NCI-H1092 treated with DMSO at 0.1 percent for 48 hours (cell line): ENCODE measurements at places on chromosomes 6 and 20.

GRCh38 chr6:6455272-6455671, 133.2 kb upstream of the LY86 start:
- no peak for DNase-seq

- DNase-seq = no peak
Observed at GRCh38 chr20:1154691-1155090, 30.1 kb downstream of the TMEM74B start.

- DNase-seq = no peak
Observed at GRCh38 chr20:41030061-41030460, 1.4 kb downstream of the TOP1 start.

DNA sequence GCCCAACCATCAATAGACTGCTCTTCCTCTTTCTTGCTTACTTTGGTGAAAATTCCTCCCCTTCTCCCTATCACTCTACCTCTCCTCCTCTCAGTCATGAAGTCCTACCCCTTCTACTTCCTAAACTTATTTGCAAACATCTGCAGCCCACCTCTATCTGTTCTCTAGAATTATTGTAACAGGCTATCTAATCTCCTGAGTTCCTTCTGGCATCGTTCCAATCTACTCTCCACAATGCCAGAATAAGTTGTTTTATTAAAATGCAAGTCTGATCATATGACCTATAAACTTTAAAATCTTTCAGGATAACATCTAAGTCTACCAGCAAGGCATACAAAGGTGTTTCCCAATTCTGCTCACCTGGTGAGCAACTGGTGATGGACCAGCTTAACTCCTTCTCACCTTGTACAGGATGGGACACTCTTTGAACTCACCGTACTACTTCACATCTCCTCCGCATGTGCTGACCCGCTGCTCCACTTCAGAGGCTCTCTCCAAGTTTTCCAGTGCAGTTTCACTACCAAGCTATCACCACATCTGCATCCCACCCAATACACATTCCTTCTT, 7.9 kb downstream of the CD164 start:
- DNase-seq = no peak
